ENCODE measurements at places on chromosomes 1 and 21. TPM values are rescaled to one million over a fixed set of nuclear protein-coding genes. Genes with fewer than 3 reads are reported as not detected.

The MNDA gene
- total RNA-seq: 45.5 TPM

DNA sequence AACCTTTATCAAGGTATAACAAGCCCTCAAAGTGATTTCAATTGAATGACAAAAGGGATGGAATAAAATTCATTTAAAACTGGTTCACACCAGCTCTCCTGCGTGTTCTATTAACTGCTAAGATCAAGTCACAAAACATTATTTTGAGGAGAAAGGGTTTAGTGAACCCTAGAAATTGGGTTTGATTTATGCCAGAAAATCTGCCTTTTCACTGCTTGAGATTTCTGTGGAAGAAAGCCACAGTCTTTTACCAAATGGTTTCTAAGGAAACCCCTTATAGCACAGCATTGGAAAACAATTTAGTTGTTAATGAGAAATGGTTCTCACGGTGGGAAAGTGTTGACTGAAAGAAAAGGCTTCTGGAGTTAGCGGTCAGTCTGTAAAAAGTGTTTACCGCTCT is 43.6 kb upstream of the DPH5 start:
- no peak overlapping the region for H3K27ac ChIP-seq
- DNase-seq: no peak
- no peaks in the 10 kb centered on the region for H3K4me1 ChIP-seq
- H3K36me3 ChIP-seq: no peaks in the 10 kb centered on the region
- H3K27me3 ChIP-seq: no peaks in the 10 kb centered on the region

DNA sequence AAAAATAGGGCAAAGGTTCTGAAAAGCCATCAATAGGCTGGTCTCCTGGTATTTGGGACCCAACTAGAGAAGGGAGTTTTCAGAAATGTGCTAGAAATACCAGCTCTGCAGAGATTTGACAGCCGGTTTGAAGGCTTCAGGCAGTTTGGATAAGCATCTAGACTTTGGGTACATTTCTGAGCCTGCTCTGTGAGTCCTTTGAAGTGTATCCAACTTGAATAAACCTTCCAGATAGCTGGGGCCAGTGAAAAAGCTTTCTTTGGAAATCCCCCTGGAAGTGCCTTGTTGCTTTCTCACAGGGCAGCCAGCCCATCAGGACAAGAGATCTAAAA is 6.4 kb upstream of the PEF1 start:
- no peaks in the 10 kb centered on the region for H3K27me3 ChIP-seq
- no peaks in the 10 kb centered on the region for H3K36me3 ChIP-seq
- no peak overlapping the region for H3K4me3 ChIP-seq
- H3K27ac ChIP-seq: no peak overlapping the region
- DNase-seq: no peak

DNA sequence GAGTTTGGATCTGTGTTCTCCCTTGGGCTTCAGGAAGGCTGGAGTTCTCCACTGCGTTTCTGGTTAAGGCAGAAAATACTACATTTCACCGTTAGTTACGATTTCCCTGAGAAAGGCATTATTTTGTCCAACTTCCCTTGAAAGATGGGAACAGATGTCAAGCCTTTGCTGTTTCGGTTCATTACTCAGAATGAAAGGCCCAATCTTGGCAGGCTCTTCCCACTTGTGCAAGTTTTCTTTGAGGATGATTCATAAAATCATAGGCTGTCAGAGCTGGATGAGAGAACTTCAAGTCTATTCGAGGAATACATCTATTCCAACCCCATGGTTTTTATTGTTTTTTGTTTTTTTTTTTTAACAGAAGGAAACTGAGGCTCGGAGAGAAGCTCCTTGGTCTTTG is 205.2 kb downstream of the GRIK3 start:
- no peak overlapping the region for H3K27ac ChIP-seq
- H3K4me1 ChIP-seq: no peaks in the 10 kb centered on the region
- H3K36me3 ChIP-seq: no peaks in the 10 kb centered on the region
- peaks cover 13% of the 10 kb centered on the region for H3K27me3 ChIP-seq

DNA sequence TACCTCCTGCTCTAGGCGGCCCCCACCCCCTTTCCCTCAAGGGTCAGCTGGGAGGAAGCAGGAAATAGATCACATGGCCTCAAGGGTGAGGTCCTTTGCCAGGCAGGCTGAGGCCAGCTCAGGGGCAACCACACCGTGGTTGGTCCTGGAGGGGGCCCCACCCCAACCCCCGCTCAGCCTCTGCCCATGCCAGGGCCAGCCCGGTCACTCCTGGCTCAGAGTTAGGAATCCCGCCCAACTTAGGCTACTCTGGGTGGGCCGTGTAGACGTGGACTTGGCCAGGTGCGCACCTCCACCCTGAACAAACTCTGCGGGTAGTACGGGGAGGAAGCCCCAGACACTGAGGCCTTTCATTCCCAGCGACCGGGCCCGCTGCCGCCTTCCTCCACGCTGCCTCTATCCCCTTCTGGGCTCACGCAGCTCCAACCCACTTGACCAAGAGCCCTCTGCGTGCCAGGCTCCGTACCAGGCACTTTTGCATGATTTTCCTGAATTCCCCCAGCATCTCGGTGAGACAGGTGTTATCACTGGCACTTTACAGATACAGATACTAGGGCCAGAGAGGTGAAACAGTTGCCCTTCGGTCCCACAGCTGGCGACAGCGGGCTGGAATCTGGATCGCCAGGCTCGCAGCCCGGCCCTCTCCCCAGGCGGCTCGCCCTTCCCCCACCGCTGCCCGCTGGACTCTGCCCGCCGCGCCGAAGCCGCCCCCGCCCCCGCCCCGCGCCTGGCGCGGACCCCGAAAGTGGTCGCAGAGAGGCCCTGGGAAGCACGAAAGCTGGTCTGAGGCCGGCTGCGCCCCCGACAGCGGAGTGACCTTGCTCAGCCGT is 769 bp downstream of the GALE start:
- peaks cover 32% of the 10 kb centered on the region for H3K36me3 ChIP-seq
- H3K27ac ChIP-seq: peak overlapping the region; percentile 98
- peak overlapping the region; percentile 86 for H3K4me3 ChIP-seq

DNA sequence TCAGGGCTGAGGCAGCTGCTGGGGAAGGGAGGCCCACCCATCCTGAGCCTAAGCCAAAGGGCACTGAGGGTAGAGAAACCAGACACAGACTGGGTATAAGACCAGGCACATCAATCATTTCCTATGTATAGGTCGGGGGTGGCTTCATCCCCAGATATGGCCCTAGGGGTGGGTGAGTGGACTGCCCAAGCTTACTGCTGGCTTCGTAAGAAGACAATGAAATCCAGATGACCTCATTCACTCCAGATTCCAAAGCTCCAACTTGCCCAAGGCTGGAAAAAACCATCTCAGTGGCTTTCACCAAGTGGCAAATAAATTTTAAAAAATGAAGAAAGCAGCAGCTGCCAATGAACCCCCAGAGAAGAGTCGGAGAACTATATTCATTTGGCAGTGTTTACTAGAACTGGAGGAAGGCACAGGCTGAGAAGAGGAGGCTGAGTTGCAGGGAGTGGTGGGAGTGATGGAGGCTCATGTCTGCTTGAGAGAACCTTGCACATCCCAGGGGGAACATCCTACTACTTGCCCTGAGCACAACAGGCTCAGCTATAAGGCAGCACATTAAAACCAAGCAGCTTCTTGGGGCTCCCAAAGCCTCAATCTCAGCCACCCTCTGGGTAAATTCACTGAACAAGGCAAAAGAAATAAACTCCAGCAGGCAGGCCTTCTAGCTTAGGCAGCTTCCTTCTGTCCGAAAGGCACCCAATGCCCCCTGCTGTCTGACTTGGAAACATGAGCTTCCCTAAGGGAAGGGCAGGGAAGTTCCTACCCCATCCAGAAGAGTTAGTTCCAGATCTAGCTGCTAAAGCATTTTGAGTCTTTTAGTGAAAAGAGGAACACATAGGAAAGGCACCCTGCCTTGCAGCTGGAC is 14.1 kb downstream of the PEA15 start:
- peak overlapping the region; percentile 43 for H3K27ac ChIP-seq
- peaks cover 100% of the 10 kb centered on the region for H3K36me3 ChIP-seq
- no peak overlapping the region for H3K4me3 ChIP-seq
- H3K27me3 ChIP-seq: no peaks in the 10 kb centered on the region

GRCh38 chr21:14115646-14116045 is 95.1 kb downstream of the LIPI start:
- no peaks in the 10 kb centered on the region for H3K36me3 ChIP-seq
- H3K4me3 ChIP-seq: no peak overlapping the region
- H3K4me1 ChIP-seq: no peaks in the 10 kb centered on the region
- no peaks in the 10 kb centered on the region for H3K27me3 ChIP-seq

DNA sequence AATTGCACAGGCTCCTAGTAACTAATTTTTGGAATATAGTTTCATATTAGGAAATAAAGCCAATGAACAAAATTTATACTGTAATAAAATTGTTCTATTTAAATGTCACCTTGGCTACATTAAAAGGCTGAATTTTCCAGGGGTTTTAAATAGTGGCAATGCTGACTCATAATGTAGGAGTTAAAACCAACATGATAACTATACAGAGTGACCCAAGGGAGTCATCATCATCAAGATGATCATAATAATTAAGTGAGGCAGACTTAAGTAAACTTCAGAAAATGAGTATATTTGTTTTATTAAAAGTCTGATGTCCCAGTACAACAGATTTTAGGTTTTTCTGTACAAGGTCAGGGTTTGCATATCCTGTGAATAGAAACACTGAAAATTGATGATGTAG is 183.4 kb downstream of the PLPPR4 start:
- H3K36me3 ChIP-seq: no peaks in the 10 kb centered on the region
- no peaks in the 10 kb centered on the region for H3K4me1 ChIP-seq
- H3K4me3 ChIP-seq: no peak overlapping the region
- H3K27ac ChIP-seq: no peak overlapping the region
- DNase-seq: no peak

DNA sequence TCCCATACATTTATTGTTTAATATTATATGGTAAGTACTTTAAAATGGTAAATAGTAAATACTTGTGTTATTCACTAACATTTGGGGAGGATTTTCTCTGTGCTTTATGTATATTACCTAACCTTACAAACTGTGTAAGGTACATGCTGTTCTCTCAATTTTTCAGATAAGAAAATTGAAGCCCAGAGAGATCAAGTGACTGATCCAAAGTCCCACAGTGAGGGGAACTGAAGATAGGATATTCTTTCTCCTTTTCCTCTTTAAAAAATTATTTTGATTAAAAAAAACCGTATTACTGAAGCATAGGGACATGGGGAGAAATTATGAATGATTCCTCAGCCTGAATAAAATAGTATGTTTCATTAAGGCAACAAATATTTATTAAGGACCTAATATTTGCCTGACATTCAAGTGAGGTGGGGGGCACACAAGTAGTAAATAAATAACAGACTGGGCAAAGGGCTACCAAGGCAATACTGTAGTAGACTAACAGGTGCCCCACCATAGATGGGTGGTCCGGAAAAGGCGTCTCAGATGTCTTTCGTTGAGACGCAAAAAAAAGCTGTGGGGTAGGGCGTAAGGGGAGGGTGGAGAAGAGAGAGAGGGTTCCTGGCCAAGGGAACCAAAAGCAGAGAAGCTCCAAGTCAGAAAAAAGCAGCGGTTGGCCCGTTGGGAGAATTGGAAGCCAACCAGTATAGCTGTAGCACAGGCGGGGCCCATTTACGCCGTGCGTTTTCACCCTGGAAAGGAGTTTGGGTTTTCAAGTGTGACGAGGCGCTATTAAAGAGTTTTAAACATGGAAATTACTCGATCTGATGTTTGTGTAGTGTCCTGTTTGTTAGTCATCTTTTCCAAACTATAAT is 944 bp upstream of the AGO3 start:
- no peaks in the 10 kb centered on the region for H3K36me3 ChIP-seq
- H3K27ac ChIP-seq: peak overlapping the region; percentile 99
- H3K4me3 ChIP-seq: peak overlapping the region; percentile 92
- no peaks in the 10 kb centered on the region for H3K27me3 ChIP-seq
- H3K4me1 ChIP-seq: peaks cover 23% of the 10 kb centered on the region
- DNase-seq: peak; percentile 69

- H3K4me3 ChIP-seq: no peak overlapping the region
- H3K27me3 ChIP-seq: no peaks in the 10 kb centered on the region
- H3K36me3 ChIP-seq: peaks cover 18% of the 10 kb centered on the region
- H3K27ac ChIP-seq: no peak overlapping the region
- no peak for DNase-seq
- no peaks in the 10 kb centered on the region for H3K4me1 ChIP-seq
These were observed 53.6 kb upstream of the HP1BP3 start for GRCh38 chr1:20840731-20841130.

DNA sequence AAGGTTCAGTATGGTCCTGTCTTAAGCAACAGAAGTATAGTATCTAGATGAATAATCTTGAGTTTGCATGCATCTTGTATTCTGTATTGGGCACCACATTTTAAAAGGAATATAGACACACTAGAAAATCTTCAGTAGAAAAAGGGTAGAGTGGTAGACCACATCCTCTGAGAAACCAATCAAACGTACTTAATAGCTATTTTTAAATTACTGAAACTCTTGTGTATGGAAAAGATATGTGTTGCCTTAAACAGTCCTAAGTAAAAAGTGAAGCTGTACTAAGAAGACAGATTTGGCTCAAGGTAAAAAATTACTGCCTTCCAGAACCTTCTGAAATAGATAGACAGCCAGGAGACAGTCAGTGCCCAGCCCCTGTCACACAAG is 3.1 kb downstream of the CTXND2 start:
- H3K27ac ChIP-seq: no peak overlapping the region
- H3K4me1 ChIP-seq: no peaks in the 10 kb centered on the region
- H3K4me3 ChIP-seq: no peak overlapping the region
- no peaks in the 10 kb centered on the region for H3K27me3 ChIP-seq
- DNase-seq: no peak

GRCh38 chr1:99292886-99293285 is 28.6 kb downstream of the PLPPR4 start:
- no peak for DNase-seq
- H3K4me3 ChIP-seq: no peak overlapping the region
- no peaks in the 10 kb centered on the region for H3K27me3 ChIP-seq
- no peaks in the 10 kb centered on the region for H3K4me1 ChIP-seq

DNA sequence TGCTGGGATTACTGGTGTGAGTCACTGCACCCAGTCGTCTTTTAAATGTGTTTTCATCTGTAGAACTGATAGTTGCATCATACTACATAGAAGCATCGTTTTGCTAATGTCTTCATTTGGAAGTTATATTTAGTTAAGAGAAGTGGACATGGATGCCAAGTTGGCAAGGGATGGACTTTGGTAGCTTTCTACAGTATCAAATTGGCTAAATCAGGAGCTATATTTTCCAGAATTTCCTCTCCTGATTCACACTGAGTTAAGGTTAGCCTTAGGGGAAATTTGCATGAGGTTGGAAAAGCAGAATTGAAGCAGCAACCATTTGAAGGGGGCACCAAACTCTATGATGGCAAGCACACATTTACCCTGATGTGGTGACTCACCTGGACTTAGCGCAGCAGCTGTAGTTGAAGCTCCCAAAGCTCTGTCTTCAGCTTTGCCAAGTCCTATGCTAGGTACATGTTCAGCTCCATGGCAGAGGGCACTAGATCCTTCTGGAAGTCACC is 43.9 kb downstream of the DUSP10 start:
- no peaks in the 10 kb centered on the region for H3K4me1 ChIP-seq
- no peak for DNase-seq
- H3K27me3 ChIP-seq: no peaks in the 10 kb centered on the region

- H3K4me3 ChIP-seq: no peak overlapping the region
- no peak overlapping the region for H3K27ac ChIP-seq
- H3K36me3 ChIP-seq: no peaks in the 10 kb centered on the region
- no peaks in the 10 kb centered on the region for H3K4me1 ChIP-seq
- no peak for DNase-seq
These were observed 29.2 kb upstream of the OR2B11 start for GRCh38 chr1:247487057-247487456.

- no peaks in the 10 kb centered on the region for H3K36me3 ChIP-seq
- H3K4me1 ChIP-seq: peaks cover 5% of the 10 kb centered on the region
- no peaks in the 10 kb centered on the region for H3K27me3 ChIP-seq
- DNase-seq: no peak
- peak overlapping the region; percentile 14 for H3K4me3 ChIP-seq
These were observed 20.4 kb downstream of the OLFML2B start for GRCh38 chr1:162003061-162003829.

GRCh38 chr1:41804176-41804575 is 114.5 kb downstream of the HIVEP3 start:
- no peak for DNase-seq
- H3K27ac ChIP-seq: peak overlapping the region; percentile 74
- H3K4me1 ChIP-seq: peaks cover 27% of the 10 kb centered on the region
- no peaks in the 10 kb centered on the region for H3K36me3 ChIP-seq
